ENCODE measurements at places on chromosomes 7 and 10.

DNA sequence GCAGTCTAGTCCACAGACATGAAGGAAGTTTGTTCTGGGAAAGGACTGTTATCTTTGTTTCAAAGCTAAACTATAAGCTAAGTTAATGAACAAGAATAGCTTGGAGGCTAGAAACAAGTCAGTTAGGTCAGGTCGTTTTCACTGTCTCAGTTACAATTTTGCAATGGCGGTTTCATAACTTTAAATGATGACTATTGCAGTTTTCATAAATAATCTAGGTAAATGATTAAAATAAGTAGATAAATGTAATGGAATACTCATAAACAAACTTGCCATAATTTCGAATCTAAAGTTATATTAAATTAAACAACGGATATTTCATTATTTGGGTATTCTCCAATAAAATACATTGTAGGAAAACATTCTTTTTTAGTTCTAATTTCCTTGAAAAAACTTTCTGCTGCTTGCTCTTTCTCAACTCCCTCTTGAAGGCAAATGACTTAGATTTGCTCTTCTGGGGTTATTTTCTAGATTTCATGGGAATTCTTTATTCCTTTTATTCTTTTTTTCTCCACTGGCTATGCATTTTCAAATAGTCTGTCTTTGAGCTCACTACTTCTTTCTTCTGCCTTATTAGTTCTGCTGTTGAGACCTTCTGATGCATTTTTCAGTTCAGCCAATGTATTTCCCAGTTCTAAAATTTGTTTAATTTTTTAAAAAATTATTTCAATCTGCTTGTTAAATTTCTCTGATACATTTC is 103.8 kb upstream of the APBB1IP start:
- no peak for DNase-seq

- DNase-seq: no peak
These were observed 35.0 kb downstream of the SEPTIN14 start for GRCh38 chr7:55827577-55827976.

GRCh38 chr7:73894733-73895551 is 34.0 kb downstream of the TMEM270 start:
- peak; percentile 44 for DNase-seq

GRCh38 chr7:29478687-29479240 is 84.9 kb upstream of the PRR15 start:
- no peak for DNase-seq

DNA sequence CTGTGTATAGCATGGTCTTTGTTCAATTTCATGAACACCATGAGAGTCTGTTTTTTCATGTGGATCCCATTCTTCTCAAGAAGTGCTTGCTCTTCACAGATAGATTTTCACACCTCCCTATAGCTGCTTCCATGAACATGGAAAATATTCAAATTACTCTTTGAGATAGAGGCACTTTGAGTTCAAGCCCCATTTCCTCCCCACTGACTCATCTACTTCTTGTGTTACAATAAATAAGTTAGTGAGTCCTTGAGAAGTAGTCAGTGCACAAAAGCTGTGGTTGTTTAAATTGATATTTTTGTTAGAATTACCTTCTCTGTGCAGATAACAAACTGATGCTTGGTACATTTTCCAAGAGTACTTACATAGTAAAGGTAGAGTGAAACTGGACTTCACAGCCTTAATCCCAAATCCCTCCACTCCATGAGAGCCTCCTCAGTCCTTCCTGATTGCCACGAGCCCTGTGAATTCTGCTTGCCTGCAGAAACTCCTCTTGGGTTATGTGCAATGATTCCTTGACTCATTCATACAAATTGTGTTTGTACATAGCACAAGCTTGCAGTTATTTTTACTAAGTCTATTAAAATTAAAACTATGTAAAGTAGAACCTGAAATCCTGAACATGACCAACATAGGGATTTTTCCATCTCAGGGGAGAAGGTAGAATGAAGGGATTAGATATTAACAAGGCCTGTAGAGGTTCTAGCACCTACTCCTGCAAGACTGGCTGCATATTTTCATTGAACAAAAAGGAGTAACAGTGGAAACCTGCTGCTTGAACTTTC is 496.2 kb downstream of the TNS3 start:
- DNase-seq: no peak

DNA sequence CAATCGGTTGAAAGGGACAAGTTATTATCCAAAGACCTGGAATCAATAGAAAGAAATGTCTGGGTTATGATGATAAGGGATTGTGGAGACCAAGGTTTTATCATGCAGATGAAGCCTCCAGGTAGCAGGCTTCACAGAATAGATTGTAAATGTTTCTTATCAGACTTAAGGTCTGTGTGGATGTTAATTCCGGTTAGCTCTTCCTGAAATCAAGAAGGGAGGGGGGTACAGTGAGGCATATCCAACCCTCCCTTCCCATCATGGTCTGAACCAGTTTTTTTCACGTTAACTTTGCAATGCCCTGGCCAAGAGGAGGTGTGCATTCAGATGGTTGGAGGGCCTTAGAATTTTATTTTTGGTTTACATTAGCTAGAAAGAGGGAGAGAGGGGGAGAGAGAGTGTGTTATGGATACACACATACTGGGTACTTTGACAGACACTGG is 9.8 kb upstream of the LRRC61 start:
- no peak for DNase-seq

DNA sequence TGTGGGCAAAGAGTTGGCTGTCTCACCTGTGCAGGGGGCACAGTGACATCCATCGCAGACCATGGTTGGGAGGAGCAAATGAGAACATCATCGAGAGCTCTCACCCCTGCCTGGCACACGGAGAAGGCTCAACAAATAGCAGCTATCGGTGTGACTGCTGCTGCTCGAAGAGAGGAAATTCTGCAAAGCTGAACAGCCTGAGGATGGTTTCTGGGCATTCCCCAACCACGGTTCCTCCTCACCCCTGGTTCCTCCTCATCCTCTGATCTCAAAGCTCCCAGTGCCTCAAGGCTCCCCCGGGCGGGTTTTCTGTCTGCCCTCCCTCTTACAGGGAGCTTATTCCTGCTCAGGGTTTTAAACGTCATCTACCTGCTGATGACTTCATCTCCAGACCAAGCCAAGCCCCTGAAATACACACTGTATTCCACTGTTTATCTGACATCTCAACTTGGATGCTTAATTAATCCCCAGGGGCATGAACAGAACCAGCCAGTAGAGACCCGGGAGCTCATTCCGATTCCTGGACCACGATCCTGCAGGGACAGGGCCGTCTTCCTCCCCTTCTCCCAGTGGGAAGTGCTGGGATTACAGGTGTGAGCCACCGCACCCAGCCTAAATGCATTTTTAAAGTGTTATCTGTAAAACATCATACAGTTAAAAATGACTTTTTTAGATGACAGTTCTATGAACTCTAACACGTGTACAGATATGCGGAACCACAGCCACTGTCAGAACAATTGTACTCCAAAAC is 19.5 kb upstream of the NOM1 start:
- DNase-seq: no peak

DNA sequence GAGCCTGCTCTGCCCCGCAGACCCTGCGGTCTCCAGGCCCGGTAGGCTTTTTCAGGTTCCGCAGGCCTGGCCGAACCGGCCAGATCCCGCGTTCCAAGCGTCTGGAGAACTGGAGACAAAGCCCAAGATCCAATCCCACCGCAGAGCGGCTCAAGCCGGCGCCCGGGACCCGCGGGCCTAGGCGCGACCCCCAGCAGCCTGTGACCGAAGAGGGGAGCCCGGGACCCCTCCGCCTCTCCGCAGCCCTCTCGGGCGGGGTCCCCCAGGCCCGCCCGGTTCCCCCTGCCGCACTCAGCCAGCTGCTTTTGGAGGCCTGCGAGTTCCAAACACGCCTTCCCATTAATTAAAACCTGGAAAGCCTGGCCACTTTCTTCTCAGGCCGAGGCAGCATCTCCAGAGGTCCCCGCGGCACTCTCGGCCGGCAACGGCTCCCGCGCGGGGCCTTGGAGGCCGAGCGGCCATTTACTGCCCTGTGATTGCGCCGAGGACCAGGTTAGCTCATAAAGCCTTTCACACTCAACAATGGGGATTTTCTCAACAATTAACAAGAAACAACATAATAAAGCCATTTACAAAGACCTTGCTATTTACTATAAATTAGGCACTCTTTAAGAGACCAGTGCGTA is 16.7 kb downstream of the SKIDA1 start:
- DNase-seq: no peak

- no peak for DNase-seq
These were observed 119.8 kb downstream of the ITGB8 start for GRCh38 chr7:20450536-20450935.

GRCh38 chr7:32273297-32273696 is 203.1 kb upstream of the PDE1C start:
- DNase-seq: no peak

DNA sequence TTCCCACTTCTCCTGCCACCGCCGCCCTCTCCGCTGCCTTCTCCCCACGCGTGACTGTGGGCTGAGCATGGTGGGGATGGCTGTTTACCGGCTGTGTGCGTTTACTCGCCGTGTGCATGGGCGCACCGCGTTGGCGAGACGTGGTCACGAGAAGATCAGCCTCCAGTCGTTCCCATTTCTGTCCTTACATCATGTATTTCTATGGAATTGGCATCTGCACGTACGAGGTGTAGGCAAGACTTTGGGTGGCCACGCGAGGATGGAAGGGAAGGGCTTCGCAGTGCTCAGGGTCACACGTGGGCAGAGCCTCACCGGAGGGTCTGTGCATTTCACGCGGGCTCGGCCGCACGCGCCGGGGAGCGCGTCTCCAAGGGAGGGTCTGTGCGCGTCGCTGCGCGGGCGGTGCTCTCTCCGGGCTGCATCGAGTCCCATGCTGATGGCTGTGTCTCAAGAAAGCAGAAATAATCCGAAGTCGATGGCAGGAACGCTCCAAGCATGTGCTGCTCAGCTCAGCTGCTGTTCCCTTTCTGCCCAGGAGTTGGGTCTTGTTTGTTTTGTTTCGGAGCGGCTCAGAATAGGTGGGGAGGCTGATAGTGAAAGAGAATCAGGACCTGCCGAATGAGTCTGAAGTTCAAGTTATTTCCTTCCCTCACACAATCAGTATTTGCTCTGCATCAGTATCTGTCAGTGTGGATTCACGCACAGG is 973 bp downstream of the CAMK1D start:
- DNase-seq: no peak

DNA sequence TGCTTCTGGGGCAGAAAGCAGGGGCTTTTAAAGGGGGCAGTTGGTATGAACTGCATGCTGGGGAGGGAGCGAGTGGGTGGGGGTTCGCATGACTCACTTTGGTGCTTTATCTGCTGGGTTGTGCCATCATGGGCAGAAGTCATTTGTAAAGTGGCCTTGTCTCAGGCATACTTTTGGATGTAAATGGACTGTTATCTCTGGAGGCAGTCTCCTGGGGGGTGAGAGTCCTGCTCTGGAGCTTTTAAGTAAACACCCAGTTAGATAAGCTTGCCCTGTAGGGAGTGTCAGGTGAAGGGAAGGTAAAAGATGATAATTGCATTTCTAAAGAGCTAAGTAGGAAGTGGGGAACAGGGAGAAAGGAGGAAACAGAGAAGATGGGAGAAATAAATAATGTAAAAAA is 1.6 kb upstream of the GSTO1 start:
- DNase-seq: no peak

DNA sequence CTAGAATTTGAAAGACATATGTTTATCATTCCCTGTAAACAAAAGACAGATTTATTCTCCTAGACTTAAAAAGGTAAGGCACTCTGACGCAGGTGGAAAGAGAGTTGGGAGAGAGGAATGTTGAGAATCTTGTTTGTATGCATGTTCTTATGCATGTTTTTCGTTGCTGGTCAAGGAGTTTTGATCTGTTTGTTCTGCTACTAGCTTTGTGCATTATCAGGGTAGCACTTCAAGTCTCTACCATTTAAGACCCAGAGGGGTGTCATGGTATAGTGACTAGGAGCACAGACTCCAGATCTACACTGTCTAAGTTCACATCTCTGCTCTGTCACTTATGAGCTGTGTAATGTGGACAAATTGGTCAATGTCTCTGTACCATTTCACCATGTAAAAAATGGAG is 200.2 kb upstream of the FZD1 start:
- DNase-seq: no peak

DNA sequence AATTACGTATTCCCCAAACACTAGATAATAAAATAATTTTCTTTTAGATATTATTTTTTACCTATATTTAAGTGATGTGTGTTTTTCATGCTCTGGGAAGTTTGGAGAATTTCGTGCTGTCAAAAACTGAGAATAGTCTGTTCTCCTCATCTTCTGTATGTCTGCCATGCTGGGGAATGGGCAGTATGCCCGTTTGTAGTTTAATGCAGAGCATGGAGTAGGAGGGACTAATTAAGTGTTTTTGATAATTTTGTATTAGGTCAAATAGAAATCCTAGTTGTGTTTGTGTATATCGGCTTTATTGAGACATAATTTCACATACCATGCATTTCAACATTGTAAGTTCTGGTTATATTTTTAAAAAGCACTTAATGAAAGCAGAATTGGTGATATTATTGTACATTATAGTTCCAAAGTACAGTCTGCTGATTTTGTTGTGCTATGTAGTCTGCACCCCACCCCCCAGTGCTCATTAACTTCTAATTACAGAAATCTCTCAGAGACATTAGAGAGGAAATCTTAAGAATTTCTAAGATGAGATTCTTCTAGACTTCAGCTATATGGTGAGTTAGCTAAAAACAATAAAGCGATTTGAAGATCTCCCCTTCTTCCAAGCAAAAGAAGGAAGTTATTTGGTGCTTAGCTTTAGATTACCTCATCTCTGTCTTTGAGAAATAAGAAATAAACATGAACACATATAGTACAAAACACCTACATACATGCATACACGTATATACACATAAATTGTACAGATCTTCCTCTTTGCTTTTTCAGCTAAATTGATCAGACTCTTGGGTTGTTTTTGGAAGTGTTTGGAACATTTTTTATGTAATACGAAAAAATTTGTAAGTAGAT is 22.2 kb downstream of the ZRANB1 start:
- no peak for DNase-seq

DNA sequence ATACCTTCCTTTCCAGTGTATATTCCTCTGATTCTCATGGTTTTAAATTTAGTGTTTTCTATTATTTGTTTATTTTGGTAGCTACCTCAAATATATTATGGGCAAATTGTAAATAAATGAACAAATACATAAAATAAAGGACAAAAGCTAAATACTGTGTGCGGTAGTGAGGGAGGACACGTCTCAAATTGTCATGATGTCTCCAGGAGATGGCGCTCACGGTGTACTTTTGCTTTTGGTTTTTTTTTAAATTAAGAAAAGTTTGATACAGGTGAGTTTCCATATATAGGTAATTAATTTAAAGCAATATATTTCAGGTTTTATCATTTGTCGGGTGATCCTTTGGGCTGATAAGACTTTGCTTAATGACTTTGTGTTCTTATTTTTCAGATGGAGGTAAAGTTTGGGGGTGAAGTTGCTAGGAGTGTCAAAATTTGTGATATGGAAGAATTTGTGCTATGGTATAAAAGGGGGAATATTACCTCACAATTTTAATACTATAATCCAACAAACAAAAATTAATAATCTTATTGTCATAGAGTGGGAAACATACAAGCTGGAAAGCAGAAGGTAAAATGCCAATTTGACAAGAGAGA is 68.4 kb upstream of the TMEM229A start:
- no peak for DNase-seq

GRCh38 chr7:107907790-107908189 is 16.8 kb downstream of the DLD start:
- DNase-seq: no peak

- no peak for DNase-seq
These were observed 230.7 kb downstream of the RPS24 start for GRCh38 chr10:78264361-78264760.
